ENCODE measurements at places on chromosomes 16 and 17.

DNA sequence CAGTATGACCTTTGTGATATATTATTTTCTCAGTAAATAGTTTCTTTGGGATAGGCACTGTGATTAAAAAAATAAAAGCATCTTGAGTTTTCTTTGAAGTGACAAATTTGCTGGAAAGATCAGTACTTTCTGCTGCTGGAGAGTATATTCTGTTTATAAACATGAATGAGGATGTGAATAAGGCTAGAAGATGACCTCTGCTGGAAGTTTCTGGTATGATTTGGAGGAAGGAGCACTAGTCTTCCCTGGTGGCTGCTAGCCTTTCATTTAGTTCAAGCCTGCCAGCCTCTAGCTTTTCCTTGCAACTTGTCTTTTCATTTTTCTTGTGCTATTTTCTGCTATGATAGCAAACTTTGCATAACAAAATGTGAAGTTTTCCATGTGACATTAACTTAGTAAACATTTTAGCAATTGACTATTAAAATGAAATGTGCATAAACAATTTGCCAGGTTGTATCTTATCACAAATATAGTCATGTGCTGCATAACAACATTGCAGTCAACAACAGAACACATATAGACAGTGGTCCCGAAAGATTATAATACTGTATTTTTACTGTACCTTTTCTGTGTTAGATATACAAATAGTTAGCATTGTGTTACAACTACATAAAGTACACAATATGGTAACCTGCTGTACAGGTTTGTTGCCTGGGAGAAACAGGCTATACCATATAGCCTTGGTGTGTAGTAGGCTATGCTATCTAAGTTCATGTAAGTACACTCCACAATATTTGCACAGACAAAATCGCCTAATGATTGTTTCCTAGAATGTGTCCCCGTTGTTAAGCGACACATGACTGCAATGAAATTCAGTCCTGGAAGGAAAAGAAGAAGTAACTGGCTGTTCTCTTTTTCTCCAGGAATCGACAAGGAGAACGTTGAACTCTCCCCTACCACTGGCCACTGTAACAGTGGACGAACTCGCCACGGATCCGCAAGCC lies 18.1 kb upstream of the RAB11FIP4 start:
- DNase-seq = no peak

- no peak for DNase-seq
Measured at GRCh38 chr17:29108823-29109476, 66.0 kb downstream of the PIPOX start.

GRCh38 chr17:63816669-63817068 lies 10.6 kb upstream of the PSMC5 start:
- no peak for DNase-seq

- no peak for DNase-seq
Measured at GRCh38 chr16:15829460-15829859, 27.4 kb downstream of the MYH11 start.

- DNase-seq = no peak
Measured at GRCh38 chr17:37694734-37695133, 50.1 kb downstream of the HNF1B start.

DNA sequence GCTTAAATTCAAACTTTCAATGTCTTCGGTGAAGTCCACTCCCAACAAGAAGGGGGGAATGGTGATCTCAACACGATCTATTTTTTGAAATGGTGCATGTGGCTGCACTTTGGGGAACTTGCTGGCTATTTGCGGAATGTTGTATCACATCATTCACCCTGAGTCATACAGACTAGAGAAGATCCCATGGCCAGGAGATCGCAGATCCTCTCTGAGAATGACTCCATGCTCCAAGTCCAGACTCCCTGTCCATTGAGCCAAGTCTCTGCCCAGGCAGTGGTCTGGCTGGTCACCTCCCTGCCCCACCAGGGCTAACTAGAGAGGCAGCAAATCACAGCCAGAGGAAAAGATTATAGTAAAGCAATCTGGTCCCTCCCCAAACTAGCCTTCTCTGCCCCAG lies 120.6 kb downstream of the XYLT1 start:
- no peak for DNase-seq

DNA sequence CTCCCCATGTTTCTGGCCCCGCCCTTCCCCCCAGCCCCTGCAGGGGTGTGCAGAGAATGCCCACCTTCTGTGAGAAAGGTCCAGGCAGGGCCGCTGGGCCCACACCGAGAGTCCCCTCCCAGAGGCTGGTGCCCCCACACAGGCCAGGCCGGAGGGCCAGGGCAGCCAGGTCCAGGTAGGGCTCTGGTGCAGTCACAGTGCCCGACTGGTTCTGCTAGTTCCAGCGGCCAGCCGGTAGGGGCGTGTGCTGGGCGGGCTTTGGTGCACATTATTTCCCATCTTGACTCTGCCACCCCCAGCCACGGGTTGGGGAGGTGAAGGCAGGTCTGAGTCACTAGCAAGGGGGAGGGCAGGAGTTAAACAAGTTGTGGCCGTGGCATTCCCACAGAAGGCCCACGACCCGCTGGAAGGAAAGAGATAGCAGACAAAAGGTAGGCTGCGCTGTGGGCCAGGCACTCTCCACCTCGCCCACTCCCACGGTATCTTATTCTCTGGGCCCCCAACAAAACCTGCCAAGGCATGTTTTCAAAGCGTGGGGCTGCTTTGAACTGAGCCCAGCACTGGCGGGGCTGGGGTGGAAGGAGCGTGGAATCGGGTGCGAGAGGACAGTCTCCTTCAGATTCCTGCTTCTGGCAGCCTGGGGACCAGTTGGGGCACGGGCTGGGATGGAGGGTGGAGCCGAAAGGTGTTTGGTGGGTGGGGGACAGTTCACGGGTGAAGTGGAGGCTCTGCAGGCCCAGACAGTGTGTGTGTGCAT lies 1.9 kb downstream of the EPN3 start:
- peak; percentile 30 for DNase-seq

- DNase-seq = no peak
Measured at GRCh38 chr17:64117981-64118979, 11.7 kb downstream of the ERN1 start.

GRCh38 chr16:14549789-14550153 lies 80.3 kb downstream of the PARN start:
- DNase-seq = no peak

DNA sequence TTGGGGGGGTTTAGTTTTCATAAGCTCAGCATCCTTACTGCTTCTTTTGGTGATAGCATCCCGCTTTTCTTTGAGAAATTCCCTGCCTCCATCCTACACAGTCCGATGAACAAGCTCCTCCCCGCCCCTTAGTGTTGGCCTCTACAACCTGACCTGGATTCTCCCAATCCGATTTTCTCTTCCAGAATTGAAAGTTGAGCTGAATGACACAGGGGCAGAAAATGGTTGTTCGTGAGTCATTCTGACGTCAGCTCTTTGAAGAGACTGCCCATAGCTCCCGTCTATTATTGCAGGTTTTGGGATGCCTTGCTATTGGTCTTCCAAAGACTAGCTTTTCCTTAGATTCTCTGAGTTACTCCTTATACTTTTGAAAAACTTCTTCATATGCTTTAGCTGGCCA lies 279.7 kb downstream of the SLC39A11 start:
- no peak for DNase-seq

DNA sequence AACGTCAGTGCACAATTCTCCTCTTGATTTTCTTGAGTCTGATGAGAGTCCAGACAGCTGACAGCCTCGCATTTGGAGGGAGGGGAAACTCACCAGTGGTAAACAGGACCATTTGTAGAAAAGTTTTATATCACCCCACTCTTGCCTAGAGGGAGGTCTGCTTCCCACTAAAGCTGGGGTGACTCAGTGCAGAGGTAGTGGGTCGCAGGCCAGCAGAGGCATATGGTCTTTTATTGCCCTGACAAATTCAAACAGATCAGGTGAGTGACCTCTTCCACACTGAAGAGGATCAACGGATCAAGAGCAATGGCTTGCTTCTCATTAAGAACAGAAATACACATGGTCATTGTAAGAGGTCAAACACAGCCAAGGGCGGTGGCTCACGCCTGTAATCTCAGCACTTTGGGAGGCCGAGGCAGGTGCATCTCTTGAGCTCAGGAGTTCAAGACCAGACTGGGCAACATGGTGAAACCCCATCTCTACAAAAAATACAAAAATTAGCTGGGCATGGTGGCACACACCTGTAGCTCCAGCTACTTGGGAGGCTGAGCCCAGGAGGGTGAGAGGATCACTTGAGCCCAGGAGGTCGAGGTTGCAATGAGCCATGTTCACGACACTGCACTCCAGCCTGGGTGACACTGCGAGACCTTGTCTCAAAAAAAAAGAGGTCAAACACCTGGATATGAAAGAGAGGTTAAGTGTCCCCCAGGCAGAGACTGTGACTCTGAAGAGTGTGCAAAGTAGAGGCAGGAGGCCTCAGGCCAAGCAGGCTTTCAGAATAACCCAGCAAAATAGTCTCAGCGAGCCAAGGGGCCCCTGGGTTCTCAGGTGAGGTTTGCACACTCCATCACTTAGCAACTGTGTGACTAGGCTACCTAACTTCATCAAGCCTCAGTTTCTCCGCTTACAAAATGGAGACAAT lies 56.5 kb upstream of the ERN1 start:
- no peak for DNase-seq

GRCh38 chr17:50440172-50440837 lies 14.3 kb downstream of the ACSF2 start:
- no peak for DNase-seq

DNA sequence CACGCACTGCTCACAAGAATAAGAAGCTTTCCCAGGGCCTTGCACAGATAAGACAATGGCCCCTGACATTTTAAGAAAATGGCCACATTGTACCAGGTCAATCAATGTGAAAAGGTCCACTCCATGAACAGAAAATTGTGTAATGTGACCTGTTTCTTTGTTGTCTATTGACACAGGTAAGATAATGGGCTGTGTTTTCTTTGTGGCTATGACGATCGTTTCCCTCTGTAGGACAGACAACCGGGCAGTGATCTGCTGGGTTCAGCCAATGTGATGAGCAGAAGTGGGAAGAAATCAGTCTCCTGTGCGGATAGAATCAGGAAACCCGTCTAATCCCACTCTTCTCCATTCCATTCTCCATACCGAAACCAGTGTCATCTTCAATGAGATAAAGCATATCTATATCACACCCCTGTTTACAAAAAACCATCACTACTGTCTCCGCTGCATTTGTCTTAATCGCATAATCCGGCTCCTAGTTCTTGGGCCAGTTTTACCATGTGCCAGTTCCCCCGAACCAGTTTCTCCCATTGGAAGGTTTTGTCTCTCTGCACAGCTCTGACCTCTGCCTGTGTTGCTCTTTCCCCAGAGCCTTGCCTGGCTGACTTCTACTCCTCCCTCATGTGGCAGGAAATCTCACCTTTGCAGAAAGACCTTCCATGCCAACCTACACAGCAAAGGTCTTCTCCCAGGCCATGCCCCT lies 66.9 kb upstream of the ATF7IP2 start:
- DNase-seq = no peak

- no peak for DNase-seq
Measured at GRCh38 chr16:7185165-7185564, 147.5 kb upstream of the RBFOX1 start.

DNA sequence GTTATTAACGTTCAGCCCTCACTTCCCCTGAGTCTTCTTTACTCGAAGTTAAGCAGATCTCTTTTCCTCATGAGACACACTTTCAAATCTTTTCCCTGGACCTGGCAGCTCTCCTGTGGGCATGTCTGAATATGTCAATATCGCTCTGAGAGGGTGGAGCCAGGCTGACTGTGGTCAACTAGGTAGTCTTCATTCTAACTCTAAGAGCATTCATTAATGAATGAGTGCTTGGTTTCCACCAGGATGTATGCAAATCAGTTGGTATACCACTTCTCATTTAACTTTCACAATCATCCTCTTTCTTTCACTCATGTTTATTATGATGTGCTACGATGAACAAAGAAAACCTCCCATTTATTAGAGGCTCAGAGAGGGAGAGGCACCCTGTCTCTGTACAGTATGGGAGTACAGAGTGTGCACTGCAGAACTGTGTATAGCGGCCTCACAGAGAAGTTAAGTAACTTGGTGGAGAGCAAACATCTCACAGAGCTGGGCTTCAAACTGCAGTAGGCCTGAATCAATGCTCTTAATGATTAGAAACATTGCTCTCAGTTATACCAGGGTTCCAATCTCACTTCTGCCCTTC lies 39.9 kb downstream of the OTOA start:
- DNase-seq = no peak

DNA sequence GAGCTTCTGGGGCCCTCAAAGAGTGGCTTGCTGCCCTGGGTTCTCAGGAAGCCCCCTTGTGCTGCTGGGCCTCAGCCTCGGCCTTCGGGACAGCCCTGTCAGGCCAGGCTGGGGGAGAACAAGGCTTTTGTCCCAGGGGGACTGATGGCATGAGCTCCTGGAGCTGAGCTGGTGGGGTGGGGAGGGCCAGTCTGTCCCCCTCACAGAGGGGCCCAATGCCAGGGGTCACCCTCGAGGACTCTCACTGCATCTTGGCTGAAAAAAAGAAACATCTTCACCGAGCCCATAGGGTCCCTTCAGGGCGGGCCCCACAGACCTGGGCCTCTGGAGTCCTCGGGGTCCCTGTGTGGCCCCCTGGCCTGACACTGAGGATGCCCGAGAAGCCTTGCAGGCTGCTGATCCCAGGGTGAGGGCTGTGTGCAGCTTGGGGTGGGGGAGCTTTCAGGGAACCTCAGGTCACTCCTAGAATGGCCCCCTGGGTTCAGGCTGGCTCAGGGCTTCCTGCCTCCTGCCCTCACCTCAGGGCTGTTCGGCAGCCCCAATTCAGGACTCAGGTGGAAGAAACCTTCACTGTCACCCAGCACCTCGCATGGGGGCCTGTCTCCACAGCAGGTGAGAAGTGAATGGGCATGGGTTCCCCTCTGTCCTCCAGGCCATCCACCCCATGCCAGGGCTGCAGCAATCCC lies 90.5 kb downstream of the TNFRSF13B start:
- DNase-seq = no peak

GRCh38 chr16:80875616-80876015 lies 71.2 kb upstream of the CDYL2 start:
- no peak for DNase-seq

GRCh38 chr16:14529010-14529669 lies 100.9 kb downstream of the PARN start:
- no peak for DNase-seq

GRCh38 chr17:49554694-49555494 lies 20.8 kb upstream of the NXPH3 start:
- no peak for DNase-seq

- DNase-seq = no peak
Measured at GRCh38 chr17:4530799-4531730, 24.1 kb downstream of the MYBBP1A start.

DNA sequence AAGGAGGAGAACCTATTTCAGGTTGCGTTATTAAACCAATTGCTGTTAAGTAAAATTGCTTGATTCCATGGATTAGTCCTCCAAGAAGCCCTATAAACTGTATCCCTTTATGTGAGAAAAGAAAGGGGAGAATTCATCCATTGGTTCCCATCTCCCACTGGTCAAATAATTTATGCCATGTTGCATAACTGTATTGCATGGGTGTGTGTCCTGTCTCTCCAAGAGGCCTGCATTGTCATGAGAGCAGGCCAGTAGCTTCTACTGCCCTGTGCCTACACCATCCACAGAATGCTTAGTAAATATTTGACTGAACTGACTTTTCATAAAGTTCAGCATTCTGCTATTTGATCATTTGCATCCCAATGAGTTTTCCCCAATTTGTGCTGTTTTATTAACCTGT lies 11.7 kb upstream of the TOB1 start:
- no peak for DNase-seq

- DNase-seq = no peak
Measured at GRCh38 chr17:55407641-55408566, 13.7 kb downstream of the MMD start.
